ENCODE measurements at places on chromosomes 7 and 10.

GRCh38 chr7:78905436-78905835 lies 548.0 kb downstream of the MAGI2 start:
- no peak for DNase-seq

GRCh38 chr7:129569811-129570215 lies 41.7 kb upstream of the NRF1 start:
- DNase-seq, result peak; percentile 36

DNA sequence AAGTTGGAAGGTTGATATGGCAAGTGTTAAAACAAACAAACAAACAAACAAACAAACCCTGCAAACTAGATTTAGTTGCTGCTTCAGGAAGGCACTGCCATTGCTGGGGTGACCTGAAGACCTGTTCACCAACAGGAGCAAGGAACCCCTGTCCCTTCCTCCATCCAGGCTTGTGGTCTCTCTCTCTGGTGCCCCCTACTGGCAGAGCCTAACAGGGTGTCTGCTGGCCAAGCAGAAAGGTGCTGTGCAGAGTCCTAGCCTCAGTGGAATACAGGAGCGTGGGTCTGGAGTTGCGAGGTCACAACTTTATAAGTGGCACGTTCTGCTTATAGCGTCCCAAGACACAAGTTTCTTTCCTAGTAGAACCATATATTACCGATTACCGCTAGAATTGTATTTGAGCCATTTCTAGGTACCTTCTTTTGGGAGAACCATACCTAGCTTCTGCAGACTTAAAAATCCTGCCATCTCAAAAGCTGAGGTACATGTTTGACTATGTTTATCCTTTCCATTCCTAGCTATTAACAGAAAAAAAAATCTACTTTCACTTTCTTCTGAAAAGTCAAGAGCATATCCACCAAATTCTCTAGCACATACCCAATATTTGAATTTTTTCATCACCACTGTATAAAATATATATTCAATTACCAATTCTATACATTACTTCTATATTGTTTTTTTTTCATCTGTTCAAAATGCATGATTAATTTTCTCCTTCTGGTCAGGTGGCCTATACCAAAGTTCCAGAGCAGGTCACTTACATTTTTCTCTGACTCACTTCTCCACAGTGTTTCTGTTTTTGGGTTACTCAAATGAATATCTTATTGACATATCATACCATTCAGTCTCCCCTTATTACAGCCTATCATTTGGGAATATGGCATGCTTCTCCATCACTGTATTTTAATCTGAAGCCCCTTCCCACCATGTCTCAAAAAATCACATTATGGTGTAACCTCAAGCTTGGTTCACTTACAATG lies 29.1 kb upstream of the CALD1 start:
- peak; percentile 73 for DNase-seq

DNA sequence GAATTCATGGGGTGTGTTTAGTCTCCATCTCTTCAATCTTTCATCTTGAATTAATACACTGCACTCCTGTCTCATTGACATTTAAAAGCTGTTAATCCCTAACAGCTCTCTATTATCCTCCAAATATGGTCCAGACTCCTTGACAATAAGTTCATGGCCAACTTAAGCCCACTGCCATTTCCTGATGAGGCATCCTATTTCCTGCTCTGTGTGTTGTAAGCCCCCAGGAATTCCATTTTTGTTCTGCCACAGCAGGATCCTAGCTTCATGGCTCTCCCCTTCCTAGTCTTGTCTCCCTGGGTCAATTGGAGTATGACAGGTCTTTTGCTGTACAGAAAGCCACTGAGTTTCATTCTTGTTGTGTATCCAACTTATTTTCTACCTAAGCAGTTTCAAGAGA lies 218.8 kb downstream of the OTUD1 start:
- no peak for DNase-seq

- no peak for DNase-seq
These were observed 12.1 kb upstream of the MRPS17 start for GRCh38 chr7:55939514-55940123.

DNA sequence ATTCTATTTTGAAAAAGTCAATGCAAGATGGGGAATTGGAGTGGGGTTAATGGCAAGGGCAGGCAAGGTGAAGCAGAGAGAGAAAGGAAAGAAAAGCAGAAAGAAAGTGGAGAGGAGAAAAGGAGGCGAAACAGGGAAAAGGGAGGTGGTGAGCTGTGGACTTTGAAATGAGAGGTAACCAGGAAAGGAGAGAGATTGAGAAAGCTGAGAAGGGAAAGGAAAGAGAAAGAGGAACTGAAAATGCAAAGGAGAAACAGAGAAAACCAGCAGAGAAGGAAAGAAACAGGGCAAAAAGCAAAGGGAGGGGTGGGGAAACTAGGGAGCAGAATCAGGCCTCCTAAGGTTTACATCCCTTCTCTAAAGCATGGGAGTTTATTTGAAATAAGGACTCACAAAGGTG lies 72.5 kb upstream of the TPK1 start:
- DNase-seq, result peak; percentile 7

DNA sequence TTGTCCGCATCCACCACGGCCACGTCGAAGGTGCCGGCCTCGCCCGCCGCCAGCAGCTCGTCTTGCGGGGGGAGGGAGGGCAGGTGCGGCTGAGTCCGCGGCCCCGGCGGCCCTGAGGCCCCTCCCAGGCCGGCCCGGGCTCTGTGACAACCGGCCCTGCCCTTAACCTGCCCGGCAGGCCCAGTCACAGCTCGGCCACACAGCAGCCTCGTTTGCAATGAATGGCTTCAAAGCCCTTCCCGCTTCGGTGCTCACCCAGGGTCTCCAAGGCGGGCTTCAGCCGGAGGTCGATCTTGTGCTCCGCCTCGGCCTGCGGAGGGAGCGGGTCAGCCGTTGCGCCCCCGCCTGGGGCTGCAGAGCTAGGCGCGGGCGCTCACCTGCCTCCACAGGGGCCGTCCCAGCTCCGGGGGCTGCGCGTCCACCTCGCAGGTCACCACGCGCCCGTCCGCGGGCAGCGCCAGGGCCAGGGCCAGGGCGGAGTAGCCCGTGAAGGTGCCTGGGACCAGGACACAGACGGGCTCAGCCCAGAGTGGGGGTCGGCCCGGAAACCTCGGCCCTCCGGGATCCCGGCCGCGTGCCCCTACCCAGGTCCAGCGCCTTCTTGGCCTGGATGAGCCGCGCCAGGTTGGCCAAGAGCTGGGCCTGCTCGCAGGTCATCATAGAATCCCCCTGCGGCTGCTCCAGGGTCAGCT lies 928 bp downstream of the COMTD1 start:
- DNase-seq, result peak; percentile 6

- no peak for DNase-seq
These were observed 198.9 kb downstream of the ETV1 start for GRCh38 chr7:13790611-13791010.

All from suppressor macrophage treated with lipopolysaccharide for 4 hours (primary cell).